Stimulated activated CD4-positive, alpha-beta T cell treated with anti-CD3 and anti-CD28 coated beads, Interleukin-1b, Interleukin-23, amount 100 ng/mL, for 4 hours (primary cell): ENCODE measurements at places on chromosomes 4 and X.

GRCh38 chr4:99817309-99817890 lies 773 bp downstream of the DAPP1 start:
- DNase-seq, result no peak

- no peak for DNase-seq
Measured at GRCh38 chr4:30396772-30397475, 323.2 kb upstream of the PCDH7 start.

DNA sequence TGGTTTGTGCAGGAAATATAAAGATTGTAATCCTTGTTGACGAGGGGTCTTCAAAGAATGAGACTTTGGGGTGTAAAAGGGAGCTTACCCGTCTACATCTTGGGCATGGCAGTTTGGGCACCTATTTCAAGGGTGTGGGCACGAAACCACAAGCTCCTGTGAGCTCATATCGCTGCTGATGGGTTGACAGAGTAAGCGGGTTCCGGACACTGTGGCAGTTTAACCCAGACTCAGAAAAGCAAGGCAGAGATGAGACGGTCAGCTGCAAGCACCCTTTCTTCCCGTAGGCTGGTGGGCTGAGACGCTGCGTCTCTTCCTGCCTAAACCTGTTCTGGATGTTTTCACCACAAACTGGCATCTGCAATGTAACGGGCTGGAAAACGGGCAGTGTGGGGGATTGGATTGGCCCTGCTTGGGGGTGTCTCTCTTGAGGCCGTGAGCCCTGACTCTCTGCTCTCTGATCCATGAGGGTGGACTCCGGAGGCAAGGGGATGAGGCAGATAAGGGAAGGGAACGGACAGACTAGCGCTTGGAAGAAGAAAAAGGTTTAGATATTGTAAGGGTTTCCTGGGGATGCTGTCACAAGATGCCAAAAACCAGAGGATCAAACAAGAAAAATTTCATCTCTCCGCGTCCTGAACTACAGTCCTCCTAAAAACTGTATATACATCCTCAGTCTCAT lies 237.5 kb downstream of the SHOX start:
- DNase-seq, result no peak

GRCh38 chr4:35900286-35901243 lies 343.7 kb downstream of the ARAP2 start:
- no peak for DNase-seq

DNA sequence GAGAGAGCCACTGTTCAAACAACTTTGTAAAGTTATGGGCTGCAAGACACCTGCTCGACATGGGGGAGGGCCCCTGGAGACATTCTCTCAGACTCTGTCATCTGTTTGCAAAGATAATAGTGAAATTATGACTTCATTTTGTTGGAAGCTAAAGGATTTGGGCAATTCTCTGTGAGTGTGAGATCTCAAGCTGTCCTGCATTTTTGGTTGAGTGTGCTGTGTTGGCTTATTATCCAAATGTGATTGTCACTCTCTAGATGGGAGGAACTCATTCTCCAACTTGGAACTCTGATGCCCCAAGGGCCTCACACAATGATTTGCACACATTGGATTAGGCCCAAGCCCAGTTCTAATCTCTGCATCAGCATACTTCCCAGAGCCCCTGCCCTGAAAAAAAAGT lies 63.7 kb downstream of the STK32B start:
- no peak for DNase-seq

- no peak for DNase-seq
Measured at GRCh38 chr4:40662962-40663604, 33.4 kb upstream of the RBM47 start.

- DNase-seq, result no peak
Measured at GRCh38 chrX:45138525-45138924, 62.2 kb downstream of the DIPK2B start.

- no peak for DNase-seq
Measured at GRCh38 chrX:44744799-44745198, 99.0 kb upstream of the DUSP21 start.

GRCh38 chr4:52628543-52628942 lies 30.6 kb downstream of the USP46 start:
- no peak for DNase-seq

DNA sequence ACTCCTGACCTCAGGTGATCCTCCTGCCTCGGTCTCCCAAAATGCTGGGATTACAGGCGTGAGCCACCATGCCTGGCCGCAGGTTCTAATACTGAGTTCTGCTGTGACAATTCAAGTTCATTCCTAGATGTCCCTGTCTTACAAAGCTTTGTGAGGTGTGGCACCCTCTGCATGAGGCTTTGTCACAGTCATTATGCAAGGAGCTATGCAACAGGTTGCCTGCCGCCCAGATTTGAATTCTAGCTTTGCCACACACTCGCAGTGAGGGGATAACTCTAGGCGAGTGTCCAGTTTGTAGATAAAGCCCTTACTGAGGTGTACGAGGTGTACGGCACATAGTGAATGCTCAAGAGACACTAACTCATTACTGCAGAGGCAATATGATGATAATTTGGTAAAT lies 3.5 kb downstream of the CCDC110 start:
- DNase-seq, result no peak

- no peak for DNase-seq
Measured at GRCh38 chrX:130080791-130081367, 29.4 kb downstream of the ELF4 start.

GRCh38 chr4:36310793-36311192 lies 29.4 kb downstream of the DTHD1 start:
- no peak for DNase-seq

- DNase-seq, result no peak
Measured at GRCh38 chr4:99827857-99828256, 11.2 kb downstream of the DAPP1 start.

- DNase-seq, result no peak
Measured at GRCh38 chrX:67044029-67044653, 405.3 kb upstream of the EDA2R start.

DNA sequence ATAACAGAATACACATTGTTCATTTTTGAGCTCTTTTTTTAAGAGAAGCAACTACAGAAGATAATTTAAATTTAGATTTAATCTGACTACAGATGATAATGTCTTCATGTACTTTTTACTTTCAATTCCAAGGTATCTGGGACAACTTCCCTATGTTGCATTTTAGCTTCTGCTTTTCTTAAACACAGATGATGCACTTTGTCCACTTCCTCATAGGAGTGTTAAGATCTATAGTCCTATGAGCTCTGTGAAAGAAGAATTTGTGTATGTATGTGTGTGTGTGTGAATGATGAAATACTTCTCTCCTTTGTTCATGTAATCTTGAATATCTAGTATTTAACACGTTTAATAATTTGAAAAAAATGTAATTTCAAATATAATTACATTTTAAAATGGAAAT lies 5.3 kb upstream of the FHIP1A start:
- DNase-seq, result no peak

DNA sequence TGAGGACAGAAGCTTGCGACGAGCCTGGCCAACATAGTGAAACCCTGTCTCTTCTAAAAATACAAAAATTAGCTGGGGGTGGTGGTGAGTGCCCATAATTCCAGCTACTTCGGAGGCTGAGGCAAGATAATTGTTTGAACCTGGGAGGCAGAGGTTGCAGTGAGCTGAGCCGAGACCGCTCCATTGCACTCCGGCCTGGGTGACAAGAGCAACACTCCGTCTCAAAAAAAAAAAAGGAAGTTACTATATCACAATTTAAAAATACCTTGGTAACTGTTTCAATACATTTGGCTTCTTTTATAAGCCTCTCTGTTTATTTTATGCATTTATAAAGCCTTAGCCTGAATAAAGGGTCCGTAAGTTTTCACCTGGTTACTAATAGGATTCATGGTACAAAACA lies 46.6 kb upstream of the CHRNA9 start:
- DNase-seq, result no peak

- DNase-seq, result no peak
Measured at GRCh38 chr4:24778464-24779225, 16.7 kb upstream of the SOD3 start.

DNA sequence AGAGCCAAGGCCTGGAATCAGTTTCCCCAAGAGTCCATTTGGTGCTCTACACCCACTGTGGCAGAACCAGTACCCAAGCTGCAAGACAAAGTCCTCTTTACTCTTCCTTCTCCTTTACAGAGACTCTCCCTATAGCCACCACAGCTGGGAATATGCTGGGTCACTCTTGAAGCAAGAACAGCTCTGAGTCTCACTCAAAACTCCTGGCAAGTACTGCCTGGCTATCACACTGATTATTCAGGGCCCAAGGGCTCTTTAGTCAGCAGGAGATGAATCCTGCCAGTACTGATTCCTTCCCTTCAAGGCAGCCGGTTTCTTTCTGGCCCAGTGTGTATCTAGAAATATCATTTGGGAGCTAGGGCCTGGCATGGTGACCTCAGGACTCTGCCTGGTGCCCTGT lies 130.9 kb downstream of the AR start:
- DNase-seq, result no peak

- DNase-seq, result no peak
Measured at GRCh38 chrX:103529550-103529949, 10.3 kb upstream of the RAB40A start.

- DNase-seq, result no peak
Measured at GRCh38 chrX:111447298-111447697, 35.3 kb upstream of the DCX start.

GRCh38 chr4:186693159-186693815 lies 30.4 kb downstream of the FAT1 start:
- DNase-seq, result no peak

- no peak for DNase-seq
Measured at GRCh38 chrX:75625232-75625631, 102.4 kb upstream of the ZDHHC15 start.

DNA sequence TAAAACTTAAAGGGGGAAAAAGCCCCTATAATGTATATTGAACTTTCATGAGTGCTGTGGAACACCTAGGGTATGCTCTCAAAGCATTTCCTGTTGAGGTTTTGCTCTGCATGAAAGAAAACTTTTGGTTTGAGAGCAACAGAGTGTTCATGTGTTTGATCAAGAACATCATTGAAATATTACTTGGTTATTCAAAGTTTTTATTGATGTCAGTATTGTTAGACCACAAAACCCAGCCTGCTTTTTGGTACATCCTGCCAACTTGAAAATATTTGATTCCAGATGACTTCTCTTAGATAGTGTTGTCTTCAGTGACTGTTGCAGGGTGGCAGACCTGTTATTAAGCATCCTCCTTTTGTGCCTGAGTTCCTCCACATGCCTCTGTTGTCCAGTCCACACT lies 68.0 kb downstream of the N4BP2 start:
- no peak for DNase-seq

- no peak for DNase-seq
Measured at GRCh38 chr4:13302876-13303275, 181.3 kb downstream of the RAB28 start.
